NCI-H446 (cell line): ENCODE measurements at places on chromosomes 1 and 21.

- DNase-seq, result peak; percentile 4
Observed at GRCh38 chr1:240691909-240692705, 80.2 kb upstream of the GREM2 start.

DNA sequence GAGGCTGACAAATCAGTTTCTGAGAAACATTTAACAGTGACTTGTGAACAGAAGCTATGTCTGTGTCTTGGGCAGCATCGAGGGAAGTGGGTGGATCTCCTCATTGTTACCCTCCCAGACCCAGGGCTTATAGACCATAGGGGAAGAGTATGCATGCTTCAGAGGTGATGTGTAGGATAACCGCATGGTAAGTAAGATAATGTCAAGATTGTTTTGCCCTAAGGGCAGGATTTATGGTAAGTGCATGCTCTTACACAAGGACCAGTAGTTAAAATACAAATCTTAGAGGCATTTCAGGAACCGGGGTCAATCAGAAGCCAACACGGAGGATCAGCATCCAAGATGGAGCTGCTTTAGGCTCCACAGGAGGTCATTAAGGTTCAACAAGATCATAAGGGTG, 7.7 kb upstream of the PRMT2 start:
- no peak for DNase-seq

GRCh38 chr1:194366705-194367104, 1180.3 kb upstream of the B3GALT2 start:
- no peak for DNase-seq

DNA sequence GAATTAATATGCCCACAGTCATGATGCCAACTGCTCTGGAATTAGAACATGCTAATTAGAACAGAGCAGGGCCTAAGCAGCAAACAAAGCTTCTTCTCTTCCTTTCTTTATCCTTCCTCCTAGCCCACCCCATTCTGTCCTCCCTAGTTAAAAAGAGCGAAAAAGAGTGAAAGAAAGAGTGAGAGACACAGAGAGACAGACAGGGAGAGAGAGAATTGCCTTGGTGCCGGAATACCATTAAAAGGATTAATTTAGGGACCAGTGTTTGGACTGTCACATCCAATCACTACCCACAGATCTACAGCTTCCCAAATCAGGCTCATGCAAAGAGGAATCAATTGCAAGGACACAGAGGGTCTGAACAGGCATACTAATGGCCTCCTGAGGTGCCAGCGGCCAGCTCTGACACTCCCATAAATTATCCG, 7.0 kb downstream of the ERI3 start:
- no peak for DNase-seq

GRCh38 chr1:151593730-151594129, 18.1 kb upstream of the SNX27 start:
- DNase-seq, result no peak

- no peak for DNase-seq
Observed at GRCh38 chr1:20411196-20411980, 74.6 kb downstream of the CAMK2N1 start.

DNA sequence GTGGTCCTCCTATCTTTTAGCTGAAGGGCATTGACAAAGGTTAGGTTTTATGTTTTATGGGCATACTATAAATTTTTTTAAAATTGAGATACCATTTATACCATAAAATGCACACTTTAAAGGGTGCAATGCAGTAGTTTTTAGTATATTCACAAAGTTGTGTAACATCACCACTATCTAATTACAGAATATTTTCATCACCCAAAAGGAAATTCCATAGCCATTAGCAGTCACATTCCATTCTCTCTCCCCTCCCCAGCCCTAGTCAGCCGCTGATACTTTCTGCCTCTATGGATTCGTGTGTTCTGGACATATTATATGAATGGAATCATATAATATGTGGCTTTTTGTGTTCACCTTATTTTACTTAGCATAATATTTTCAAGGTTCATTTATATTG, 135.8 kb upstream of the B3GALT2 start:
- no peak for DNase-seq

DNA sequence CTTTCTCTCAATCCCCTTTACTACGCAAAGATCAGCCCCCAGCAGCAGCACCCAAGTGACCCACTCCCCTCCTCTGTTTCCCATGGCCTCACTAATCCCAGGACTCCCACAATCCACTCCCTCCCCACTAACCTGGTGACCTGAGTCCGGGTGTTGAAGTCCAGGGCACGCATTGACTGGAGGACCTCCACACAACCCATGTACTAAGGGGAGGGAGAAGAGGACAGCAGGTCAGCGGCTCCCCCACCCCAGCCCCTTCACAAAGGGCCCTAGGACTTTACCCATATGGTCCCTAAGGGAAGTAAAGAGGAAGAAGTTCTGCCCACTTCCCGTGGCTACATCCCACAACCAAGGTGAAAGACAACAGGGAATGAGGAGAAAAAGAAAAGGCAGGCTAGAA, 1.3 kb downstream of the SHC1 start:
- no peak for DNase-seq

DNA sequence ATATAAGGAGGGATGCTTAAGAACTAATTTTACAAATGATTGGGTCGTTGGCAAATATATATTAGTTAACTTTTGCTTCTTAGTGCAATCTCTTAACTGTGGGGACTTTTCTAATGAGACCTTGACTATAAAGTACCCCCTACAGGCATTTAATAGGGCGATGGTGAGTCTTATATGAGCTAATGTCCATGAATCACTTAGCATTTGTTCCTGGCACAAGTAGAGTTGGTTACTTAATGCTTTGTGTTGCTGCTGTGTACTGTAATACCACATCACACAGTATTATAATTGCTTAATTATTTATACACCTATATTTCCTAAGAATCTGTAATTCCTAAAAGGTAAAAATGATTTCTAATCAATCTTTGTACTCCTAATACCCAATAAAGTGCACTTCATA, 25.3 kb upstream of the TMCO1 start:
- no peak for DNase-seq

DNA sequence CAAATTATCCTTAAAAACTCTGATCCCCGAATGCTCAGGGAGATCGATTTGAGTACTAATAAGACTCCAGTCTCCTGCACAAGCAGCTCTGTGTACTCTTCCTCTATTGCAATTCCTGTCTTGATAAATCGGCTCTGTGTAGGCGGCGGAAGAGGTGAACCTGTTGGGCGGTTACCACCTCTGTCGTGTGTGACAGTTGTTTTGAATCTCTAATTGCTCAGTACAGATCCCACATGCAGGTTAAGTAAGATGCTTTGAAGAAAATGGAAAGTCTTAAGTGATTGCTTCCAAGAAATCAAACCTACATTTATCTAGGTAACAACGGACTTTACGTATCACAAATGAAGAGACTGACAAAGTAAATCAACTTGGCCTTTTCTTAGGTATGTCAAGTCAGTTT, 35.5 kb downstream of the COA6 start:
- no peak for DNase-seq

DNA sequence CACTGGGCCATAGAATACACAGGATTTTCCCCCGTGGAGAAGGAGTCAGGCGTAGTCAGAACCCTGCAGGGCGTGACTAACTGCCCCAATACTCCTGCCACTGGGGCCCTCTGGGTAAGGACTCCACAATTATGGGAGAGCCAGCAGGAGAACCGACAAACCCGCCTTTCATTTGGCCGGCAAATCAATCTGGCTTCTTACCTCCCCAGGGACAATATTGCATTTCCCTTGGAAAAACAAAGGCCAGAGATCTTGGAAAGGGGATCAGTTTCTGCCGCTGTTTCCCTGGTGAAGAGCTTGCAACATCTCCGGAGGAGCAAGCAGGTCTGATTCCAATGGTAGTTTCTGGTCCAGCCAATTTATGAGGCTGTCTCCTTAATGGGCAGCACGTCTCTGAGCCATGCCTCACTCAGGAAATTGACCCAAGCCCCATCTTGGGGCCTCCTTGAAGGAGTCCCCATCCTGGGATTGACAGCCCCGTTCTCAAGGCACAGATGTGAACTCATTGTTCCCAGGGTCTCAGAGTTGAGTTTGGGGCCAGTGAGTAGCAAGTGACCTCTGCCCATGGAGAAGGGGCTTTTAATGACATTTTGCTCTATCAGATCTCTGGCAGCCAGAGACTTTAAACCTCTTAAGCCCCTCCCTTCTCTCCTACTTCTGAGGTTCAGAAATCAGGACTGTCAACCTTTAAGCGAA, 4.3 kb downstream of the TRABD2B start:
- DNase-seq, result no peak

DNA sequence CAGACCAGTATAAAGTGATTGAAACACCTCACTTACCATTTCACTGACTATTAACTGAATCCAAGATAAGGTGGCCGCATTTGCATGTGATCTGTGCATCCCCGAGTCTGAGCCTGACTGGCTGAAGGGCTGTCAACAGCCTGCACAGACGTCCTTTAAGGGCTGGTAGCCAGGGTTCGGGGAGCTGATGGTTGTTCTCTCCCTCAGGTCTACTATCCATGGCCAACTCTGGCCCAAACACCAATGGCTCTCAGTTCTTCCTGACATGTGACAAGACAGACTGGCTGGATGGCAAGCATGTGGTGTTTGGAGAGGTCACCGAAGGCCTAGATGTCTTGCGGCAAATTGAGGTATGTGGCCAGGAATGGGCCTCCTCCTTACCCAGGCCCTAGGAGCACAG, 14.0 kb downstream of the PPIE start:
- DNase-seq, result no peak

DNA sequence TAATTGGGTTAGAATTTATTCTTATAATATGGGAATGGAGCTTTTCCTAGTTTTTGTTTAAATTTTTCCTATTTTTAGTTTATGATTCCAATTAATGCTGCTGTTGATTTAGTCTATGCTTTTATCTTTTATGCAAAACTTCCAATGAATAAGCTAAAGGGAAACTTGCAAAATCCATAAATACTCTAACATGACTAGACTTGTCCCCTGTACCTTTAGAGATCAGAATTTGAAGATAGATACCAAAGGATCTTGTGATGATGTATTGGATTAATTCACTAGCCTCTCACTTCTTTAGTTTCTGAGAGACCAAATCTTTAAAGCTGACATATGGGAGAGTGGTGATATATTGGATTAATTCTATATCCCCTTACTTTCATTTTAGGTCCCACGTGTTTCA, 306.6 kb upstream of the PRMT6 start:
- no peak for DNase-seq

GRCh38 chr1:209150114-209150513, 433.4 kb upstream of the CAMK1G start:
- no peak for DNase-seq

DNA sequence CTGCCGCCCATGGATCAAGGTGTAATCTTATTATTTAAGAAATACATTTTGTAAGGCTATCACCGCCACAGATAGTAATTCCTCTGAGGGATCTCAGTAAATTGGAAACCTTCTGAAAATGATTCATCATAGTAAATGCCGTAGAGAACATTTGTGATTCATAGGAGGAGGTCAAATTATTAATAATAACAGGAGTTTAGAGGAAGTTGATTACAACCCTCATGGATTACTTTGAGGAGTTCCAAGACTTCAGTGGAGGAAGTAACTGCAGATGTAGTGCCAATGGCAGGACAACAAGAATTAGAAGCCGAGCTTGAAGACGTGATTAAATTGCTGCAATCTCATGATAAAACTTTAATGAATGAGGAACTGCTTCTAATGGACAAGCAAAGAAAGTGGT, 280.1 kb downstream of the PTPRC start:
- DNase-seq, result no peak

GRCh38 chr1:110449661-110450651, 993 bp upstream of the PROK1 start:
- no peak for DNase-seq

- DNase-seq, result no peak
Observed at GRCh38 chr1:27863538-27863915, 8.8 kb upstream of the THEMIS2 start.

DNA sequence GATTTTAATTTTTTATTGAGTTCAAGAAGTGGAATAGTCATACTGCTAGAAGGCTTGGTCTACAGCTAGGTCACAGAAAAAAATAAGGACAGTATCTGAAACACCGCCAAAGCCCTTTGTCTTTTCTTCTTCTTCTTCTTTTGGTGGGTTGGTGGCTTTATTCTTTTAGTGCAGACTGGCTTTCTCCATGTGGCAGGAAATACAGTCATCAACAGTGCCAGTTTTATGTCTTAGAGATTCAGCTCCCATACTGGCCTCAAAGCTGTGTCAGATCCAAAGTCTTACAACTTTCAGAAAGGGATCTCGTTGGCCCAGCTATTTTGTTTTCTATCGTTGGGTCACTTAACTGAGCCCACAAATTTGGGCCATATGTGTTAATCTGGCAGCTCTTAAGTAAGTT, 58.2 kb downstream of the FNBP1L start:
- no peak for DNase-seq
